Epithelial cell of prostate (primary cell): ENCODE measurements at places on chromosomes 5 and 9.
A peak's percentile ranks its signal among the peaks of the same experiment; 100 is the strongest.

GRCh38 chr9:83598487-83598886 lies 24.5 kb upstream of the IDNK start:
- no peak for DNase-seq

DNA sequence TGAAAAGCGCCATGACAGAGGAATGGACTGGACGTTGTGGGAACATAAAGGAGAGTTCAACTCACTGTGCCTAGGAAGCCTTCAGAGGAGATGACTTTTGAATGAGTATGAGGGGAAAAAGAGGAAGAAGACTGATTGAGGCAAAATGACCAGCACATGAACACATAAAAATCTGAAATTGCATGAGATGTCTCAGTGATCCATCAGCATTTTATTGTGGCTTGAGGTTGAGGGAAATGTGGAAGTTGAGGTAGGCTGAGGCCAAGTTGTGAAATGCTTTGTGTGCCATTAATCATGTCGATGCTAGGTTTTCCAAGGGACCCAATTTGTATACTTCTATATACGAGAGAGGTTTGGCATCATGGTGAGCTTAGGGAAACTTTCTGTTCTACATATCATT lies 140.9 kb upstream of the TLX3 start:
- no peak for DNase-seq

DNA sequence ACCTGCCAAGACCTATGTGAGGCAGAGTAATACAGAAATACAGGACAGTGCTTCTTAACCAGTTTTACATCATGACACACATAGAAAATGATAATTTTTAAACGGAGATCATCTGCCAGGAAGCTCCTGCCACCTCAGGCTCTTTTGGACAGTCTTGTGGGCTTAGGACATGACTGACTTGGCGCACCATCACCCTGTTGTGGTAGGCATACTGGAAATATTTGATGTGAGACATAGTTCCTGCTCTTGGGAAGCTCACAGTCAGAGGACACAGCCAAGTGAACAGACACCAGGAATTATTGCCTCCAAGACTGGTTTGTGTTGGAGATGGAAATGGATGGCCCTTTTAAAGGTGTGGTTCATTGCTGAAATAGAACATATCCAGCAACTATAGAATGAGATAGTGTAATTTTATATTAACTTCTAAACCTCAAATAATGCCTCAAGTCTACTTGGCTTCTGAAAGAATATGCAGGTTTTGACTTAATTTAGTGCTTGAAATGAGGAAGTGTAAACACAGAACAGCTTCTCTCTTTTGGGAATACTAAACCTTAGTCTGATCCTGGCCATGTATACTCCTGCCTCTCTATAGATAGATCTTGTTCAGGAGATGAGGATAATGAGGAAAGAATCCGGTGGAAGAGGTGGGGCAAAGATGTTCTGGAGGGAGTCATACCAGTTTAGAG lies 19.7 kb downstream of the CPEB4 start:
- no peak for DNase-seq

DNA sequence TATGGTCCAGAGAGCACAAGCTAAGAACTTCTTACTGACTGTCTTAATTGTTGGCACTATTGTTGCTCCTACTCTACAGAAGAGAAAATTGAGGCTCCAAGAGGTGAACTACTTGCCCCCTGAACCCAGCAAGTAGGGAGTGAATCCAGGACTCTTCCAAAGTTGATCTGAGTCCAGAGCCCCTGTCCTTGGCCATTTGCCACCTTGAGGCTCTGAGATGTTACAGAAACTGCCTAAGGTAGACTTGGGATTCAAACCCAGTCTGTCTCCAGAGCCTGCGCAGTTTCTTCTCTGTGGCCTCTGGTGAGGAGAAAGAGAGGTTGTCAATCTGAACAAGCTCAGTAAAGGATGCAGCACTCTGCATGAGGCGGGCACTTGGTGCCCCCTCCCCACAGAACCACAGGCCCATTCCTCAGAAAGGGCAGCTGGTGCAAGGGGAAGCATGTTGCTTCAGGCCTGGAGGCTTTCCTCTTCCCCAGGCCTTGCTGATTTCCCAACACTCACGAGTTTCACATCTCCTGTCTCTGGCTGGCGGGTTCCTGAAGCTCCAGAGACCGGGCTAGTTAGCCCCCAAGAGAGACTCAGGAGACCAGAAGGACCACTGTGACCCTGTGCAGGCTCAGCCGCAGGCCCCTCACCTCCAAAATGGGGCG lies 2.9 kb upstream of the LCP2 start:
- DNase-seq: no peak

GRCh38 chr5:5979377-5979760 lies 399.0 kb downstream of the MED10 start:
- DNase-seq: peak; percentile 31

DNA sequence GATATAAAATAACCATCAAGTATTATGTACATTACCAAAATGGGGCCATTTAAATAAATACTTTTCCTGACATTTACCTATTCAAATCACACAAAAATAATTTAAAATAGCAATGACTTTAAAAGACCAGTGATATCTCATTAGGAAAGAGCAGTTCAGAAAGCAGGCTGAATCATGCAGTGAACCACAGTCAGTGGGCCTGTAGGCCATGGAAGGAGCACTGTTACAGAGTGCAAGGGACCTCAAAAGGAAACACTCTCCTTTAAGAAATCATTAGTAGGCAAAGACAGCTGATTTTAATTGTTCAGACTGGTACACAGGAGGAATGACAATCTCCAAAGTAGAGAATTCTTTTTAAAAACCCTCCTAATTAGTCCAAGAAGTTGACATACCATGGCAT lies 283.5 kb upstream of the EFNA5 start:
- no peak for DNase-seq

GRCh38 chr5:111251921-111252320 lies 27.7 kb downstream of the CAMK4 start:
- no peak for DNase-seq

GRCh38 chr9:107740088-107740980 lies 250.8 kb upstream of the KLF4 start:
- no peak for DNase-seq

DNA sequence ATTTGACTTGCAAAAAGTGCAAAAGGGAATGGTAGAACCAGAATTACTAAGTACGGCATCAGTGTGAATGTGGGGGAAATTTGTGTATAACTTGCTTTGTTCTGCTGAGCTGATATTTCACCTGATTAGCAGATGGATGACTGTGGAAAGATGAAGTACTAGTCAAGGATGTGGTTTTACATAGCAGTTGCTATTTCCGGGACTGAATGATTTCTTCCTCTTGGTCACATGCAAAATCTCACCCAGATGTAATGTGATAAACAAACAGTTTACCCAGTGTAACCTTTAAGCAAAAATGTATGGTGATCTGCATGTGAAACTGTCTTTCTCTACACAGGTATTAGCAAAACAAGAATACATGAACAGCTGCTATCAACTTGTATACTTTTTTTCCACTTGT lies 46.1 kb downstream of the DCP2 start:
- no peak for DNase-seq

DNA sequence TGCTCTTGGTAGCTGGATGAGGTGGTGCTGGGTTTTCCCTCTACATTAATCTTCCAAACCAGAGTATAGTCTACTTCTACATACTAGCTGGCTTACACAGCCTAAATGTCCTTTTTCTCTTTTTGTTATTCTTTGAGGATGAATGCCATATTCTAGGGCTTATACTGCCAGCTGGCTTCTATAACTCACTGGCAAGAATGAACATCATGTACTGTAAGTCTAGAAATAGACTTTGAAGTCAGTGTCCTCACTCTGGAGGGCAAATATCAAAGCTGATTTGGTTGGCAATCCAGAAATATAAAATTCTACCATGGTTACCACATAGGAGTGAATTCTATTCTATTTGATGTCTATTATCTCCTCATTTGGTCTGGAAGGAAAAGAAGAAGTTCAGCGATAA lies 251.7 kb upstream of the TYRP1 start:
- DNase-seq: no peak

DNA sequence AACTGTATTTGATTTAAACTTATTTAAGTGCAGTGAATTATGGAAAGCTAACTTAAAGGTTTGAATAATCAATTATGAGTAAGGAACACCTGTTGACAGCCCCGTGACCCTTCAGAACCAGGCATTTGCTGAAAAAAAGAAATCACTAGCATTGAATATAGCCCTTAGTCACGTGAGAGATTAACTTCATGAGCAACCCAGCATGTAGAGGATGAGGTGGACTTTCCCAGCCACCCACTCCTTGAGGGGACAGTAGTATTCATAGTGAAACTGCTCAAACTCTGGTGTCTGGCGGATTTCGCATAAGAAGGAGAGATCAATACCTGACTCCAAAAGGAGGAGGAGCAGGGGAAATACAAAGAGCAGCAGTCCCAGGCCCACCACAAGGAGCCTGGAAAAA lies 184.8 kb upstream of the RASEF start:
- DNase-seq: no peak

GRCh38 chr5:74394528-74394915 lies 246.0 kb downstream of the ENC1 start:
- DNase-seq: no peak

GRCh38 chr5:134051305-134051704 lies 46.5 kb upstream of the VDAC1 start:
- DNase-seq: no peak

GRCh38 chr9:100430286-100430940 lies 3.5 kb downstream of the MSANTD3 start:
- DNase-seq: no peak

GRCh38 chr5:159453209-159453608 lies 122.9 kb upstream of the IL12B start:
- no peak for DNase-seq
